ENCODE measurements at places on chromosomes 12 and 14. TPM values are rescaled to one million over a fixed set of nuclear protein-coding genes. Genes with fewer than 3 reads are reported as not detected.

Gene KCNMB4
- 4.1 TPM for total RNA-seq

DNA sequence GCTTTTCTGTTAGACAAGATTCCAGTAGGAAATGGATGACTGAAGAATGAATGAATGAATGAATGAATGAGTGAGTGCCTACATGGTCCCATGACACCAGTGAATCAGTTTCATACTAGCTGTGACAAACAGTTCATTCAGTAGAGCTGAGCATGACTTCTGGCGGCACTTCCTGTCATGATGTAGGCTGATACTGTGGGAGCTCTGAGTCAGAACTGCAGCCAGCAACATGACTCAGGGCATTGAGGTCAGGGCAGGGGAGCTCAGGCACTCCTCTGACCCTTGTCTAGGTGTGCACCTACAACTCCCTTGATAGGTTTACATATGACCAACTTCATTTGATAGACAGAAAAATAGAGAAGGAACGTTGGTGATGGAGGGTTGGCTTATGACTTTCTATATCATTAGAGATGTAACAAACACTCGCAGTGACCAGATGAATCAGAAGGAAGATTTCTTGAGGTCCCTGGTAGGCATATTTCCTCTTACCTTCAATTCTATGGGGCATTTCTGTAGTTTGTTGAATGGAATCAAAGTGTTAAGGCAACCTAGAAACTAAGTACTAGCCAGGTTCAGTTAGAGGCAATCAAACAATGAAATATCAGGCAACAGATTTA lies 139.3 kb upstream of the ARHGAP5 start:
- DNase-seq: peak; percentile 54

Gene KRT6C
- 3.5 TPM for total RNA-seq

Gene IAPP
- total RNA-seq: not detected

Gene OTUB2
- total RNA-seq: 2.9 TPM

Gene DTX1
- 9.0 TPM for total RNA-seq

- DNase-seq: no peak
Observed at GRCh38 chr12:109729371-109729781, 15.8 kb downstream of the FAM222A start.

Gene ASCL1
- total RNA-seq: not detected

Gene CCND2
- total RNA-seq: 115 TPM

Gene SLC22A17
- total RNA-seq: 13.1 TPM

Gene RNASE4
- total RNA-seq: 31.1 TPM

DNA sequence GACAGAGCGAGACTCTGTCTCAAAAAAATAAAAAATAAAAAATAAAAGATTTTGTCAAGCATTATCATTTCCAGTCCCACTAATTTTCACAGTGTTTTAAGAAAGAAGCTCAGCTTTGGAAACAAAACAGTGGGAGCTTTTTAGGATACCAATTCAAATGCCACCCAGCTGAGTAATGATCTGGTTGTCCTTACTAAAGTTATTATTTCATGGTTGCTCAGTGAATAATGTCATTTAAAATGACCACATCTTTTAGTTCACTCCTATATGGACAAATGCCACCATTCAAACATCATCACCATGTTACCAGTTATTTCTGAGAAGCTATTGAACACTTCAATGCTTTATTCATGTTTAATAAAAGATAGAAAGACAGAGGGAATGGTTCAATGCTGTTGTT lies 365.0 kb downstream of the CCER1 start:
- no peak for DNase-seq

- peak; percentile 79 for DNase-seq
Observed at GRCh38 chr14:99225436-99226203, 46.4 kb downstream of the BCL11B start.

DNA sequence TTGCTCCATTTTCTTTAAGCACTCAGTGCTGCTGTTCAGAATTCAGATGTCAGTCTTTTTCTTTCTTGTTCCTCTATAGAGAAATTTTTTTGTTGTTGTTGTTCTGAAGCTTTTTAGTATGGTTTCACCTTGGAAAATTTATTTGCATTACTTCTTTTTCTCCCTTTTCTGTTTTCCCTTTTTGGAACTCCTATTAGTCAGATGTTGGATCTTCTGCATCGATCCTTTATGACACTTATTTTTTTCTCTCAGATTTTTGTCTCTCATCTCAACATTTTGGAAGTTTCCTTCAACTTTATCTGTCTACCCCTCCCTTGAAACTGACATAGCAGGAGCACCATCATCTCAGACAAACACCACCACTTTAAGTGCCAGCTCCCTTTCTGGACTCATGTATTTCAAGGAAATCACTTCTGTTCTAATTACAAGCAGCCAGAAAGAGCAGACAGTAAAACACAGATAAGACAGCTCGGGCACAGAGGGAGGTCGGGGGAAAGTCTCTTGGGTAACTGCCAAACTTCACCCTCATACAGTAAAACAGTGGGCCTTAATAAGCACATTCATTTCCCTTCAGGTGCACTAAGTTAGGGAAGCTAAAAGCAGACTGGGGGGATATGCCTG lies 222.7 kb upstream of the PLXNC1 start:
- DNase-seq: no peak

- no peak for DNase-seq
Observed at GRCh38 chr12:1876086-1876485, 42.4 kb downstream of the CACNA2D4 start.

Gene DAAM1
- total RNA-seq: 75.2 TPM

Data from skin of body (tissue), 3 donors.